D721Med (cell line): ENCODE measurements at places on chromosomes 2 and 18.

GRCh38 chr18:4454537-4455112, 482 bp downstream of the DLGAP1 start:
- no peak for DNase-seq

GRCh38 chr2:203718087-203718486, 11.6 kb downstream of the CD28 start:
- no peak for DNase-seq

GRCh38 chr2:69594341-69594740, 49.2 kb downstream of the AAK1 start:
- no peak for DNase-seq

DNA sequence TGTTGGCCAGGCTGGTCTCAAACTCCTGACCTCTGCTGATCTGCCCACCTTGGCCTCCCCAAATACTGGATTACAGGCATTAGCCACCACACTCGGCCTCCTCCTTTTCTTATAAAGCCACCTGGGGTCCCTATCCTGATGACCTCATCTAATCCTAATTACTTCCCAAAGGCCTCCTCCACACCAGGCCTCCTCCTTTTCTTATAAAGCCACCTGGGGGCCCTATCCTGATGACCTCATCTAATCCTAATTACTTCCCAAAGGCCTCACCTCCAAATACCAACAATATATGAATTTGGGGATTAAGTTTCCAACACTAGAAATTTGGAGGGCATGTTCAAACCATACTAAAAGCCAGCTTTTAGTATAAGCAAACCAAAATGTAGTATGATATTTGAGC, 9.7 kb upstream of the RMC1 start:
- no peak for DNase-seq

GRCh38 chr18:2900684-2901422, 54.0 kb downstream of the EMILIN2 start:
- no peak for DNase-seq
